ENCODE measurements at places on chromosomes 7 and 10.

DNA sequence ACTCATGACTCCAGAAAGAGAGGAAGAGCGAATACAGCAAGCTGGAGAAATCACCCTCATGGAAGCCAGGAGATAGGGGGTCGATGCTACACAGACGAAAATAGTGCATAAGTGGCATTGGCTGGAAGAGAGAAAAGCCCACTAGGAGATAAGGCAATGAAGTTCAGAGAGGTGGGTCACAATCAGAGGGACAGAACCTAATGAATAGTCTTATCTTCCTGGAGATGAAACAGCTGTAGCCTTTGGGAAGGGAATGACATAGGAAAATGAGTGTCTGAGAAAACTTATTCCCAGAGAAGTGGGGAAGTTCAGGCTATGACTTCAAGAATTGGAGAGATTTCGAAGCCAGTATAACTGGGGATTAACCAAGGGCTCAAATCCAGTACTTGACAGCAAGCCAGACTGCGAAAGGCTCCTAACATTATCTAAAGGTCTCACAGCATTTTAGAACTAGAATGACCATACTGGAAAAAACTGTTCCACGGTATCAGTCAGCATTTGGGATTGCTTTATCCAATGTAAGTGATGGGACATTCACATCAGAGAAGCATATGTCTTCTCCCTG, 211.1 kb downstream of the ZNF365 start:
- no peak for DNase-seq

GRCh38 chr10:71285180-71285545, 33.9 kb upstream of the SLC29A3 start:
- DNase-seq, result peak; percentile 83

DNA sequence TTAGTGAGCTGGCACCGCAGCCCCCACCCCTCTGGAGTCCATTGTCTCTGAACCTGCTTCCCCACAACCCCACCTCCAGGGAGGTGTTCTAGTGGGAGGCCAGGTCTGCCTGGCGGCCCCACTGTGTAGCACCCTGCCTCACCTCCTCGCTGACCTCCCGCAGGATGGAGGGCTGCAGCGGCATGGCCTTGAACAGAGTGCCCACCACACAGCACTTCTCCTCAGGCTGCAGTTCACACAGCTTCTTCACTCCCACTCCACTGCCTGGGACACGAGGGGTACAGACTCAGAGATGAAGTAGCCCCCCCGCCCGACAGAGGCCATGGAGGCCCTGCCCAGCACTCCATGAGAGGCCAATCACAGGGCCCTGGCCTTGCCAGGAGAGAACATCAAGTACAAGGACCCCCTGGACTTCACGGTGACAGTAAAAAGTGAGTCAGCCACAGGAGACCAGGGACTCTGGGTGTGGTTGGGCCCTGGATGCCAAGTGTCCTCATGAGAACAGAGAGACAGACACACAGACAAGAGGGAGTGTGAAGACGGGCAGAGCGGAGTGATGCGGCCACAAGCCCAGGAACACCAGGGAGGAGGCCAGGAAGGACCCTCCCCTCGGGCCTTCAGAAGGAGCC, 5.4 kb downstream of the POLD2 start:
- no peak for DNase-seq

DNA sequence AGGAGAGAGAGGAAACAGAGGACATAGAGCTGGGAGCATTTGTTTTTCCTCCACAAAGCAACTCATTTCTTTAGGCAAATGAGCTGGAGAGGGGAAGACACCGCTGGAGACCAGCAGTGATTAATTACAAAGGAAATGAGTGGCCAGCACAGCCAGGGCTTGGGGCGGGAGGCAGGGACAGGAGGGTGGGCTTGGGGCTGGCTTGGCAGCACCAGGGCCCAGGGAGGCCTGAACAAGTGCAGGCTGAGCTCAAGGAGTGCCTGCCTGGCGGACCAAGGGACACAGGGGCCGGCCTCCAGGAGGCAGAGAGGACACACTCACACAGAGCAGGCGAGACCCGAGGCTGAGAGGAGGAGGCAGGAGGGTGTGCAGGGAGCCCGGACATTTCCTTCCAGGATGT, 149.0 kb upstream of the UNC5B start:
- no peak for DNase-seq

GRCh38 chr7:47962262-47962661, 14.0 kb upstream of the PKD1L1 start:
- DNase-seq, result no peak

- DNase-seq, result no peak
Observed at GRCh38 chr7:133796782-133797745, 330.1 kb upstream of the LRGUK start.

DNA sequence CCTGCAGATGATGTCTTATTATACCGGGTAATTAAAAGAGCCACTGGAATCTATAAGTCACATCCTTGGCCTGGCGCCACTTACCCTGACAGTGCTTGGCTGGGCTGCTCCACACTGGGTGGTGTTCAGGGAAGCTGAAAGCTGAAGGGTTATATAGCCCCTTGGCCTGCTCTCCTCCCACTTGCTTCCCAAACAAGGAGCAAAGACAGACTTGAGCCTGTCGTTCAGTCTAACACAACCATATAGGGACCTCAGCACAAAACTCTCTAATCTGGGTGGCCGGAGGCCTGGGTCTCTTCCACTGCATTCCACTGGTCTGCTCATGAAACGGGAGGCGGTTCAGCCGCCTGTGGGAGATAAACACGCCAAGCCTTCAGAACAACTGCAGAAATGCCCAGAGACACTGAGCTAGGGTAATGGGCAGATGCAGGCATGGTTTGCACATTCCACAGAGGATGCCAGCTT, at the start of gene ACTA2:
Gene ACTA2 (minus strand): TSS at position 127 of the 465 bp plus-strand sequence. CDS start 3,843 bp downstream, outside the sequence.
- no peak for DNase-seq

DNA sequence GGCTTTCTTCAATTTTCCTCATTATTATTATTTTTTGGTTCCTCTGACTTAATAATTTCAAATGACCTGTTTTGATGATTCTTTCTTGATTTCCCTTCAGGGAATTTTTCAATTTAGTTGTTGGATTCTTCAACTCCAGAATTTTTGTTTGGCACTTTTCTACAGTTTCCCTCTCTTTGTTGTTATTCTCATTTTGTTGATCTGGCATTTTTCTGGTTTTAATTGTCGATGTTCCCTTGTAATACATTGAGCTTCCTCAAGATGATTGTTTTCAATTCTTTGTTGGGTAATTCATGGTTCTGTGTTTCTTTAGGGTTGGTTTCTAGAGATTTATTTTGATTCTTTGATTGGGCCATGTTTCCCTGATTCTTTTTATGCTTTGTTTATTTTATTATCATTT, 67.8 kb upstream of the DNAJC1 start:
- no peak for DNase-seq

DNA sequence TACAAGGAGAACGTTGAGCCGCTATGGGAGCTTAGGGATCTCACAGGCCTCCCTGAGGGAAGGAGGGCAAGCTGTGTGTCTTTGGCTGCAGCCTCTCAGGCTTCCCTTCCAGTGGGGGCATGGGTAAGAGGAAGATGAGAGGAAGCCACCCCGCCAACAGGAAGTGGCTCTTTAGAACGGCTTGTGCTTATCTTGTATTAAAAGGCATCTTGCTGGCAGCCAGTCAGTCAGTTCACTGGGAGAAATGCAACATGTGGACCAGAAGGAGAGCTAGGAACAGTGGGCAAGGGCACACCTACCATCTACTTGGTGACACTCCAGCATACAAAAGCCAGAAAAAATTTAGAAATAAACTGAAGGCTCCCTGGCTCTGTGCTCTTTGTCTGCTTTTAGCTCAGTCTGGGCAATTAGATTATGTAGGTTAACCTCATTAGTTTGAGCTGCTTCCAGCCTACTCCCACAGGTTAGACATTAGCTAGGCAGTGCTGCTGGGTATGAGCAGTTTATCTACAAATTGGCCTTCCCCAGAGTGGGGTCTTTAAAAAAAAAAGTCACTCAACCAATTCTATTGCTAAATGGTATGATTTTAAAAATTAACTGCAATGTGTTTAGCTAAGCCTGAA, 595.9 kb downstream of the KCNMA1 start:
- DNase-seq, result no peak

DNA sequence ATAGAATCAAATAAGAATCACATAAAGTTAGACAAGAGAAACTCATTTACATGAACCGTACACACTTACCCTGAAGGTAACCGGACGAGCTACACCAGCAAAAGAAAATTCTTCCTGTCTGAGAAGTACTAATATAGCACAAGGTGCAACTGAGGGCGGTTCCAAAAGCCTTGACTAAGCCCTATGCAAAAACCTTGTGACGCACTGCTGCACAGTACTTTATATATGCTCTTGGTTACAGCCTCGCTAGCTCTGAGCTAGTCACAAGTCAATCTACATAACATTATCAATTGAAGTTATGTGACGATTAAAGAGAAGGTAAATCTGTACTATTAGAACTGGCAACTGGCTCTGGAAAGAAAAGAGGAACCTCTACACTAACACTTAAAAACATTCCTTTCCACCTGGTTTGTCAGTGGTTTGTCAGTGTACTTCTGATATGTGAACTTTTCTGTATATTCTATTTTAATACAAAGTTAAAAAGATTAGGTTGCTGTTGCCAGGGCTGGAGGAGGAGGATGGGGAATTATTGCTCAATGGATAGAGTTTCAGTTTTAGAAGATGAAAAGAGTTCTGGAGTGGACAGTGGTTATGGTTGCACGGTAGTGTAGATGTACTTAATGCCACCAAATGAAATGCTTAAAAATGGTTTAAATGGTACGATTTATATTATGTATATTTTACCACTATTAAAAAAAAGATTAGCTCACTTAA, 21.6 kb downstream of the NT5C3A start:
- DNase-seq, result no peak

DNA sequence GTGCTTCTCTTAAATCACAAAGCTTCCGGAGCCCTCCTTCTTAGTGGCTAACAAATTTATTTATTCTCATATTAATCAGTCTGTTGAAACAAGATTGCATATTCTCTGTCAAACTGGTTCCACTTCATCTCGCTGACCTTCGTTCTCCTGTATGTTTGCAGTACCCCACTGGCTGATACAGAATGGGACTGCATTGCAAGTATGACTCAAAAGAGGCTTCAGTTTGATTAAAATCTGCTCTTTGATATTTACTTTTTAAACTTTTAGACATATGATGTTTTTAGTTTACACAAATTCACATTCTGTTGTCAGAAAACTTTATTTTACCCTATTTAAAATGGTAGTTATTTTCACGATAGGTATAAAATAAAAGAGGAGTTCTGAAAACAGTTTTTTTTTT, 14.3 kb upstream of the ARHGAP12 start:
- no peak for DNase-seq

DNA sequence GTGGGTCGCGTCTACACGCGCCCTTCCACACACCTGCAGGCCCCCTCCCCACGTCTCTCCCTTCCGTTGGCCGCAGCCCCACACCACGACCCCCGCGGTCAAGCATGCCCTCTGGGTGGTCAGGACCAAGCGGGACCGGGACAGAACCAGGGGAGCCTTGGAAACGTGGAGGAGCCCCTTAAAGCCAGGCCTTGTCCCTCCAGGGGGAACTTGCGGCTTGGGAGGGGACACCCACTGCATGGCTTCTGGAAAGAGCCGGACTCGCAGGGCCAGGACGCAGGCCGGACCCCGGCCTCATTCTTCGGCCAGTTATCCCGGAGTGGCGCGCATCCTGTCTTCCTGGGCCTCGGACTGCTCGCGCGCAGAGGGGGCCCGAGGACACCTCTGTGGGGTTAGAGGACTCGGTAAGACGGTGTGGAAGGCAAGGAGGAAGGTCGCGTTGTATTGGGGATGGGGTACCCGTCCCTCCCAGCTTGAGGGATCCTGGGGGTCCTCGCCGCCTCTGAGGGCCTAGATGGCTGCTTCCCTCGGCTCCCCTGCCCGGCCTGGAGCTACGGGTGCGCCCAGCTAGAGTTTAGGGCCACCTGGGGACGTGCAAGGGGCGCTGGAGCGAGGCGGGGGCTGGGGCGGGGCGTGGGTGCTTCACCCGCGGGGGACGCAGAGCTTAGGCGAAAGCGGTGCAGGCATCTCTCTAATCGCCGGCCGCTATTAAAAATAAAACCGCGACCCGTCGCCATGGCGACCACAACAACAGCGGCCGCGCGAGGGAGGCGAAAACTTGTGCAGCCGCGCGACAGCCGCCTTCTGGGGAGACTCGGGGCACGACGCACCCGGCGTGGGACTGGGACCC, 1.8 kb upstream of the PDGFA start:
- peak; percentile 28 for DNase-seq

DNA sequence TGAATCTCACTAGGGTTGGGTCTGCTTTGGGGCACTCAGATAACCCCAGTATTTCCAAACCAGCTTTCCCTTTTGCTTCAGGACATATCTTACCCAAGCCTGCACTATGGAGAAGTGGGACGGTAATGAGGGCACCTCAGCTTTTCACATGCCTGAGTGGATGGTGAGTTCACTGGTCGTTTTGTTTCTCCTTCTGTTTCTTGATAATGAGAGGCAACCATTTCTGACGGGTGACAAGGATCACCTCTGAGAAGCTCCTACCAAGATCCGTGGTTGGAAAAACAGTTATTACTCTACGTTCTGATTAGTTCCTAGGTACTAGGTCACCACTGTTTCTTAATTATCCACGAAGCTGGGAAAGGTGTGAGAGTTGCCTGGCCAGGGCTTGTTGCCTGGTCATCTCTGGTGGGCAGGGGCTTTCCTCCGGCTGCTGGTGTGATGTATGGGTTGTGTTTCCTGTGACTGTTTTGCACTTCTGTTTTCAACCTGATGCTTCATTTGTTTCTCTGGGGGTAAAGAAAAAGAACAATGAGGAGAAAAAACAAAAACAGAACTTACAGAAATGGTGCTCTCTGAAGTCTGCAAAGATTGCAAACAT, 65.7 kb upstream of the STRIP2 start:
- DNase-seq, result no peak

- no peak for DNase-seq
Observed at GRCh38 chr10:20202337-20202736, 386.1 kb downstream of the PLXDC2 start.

DNA sequence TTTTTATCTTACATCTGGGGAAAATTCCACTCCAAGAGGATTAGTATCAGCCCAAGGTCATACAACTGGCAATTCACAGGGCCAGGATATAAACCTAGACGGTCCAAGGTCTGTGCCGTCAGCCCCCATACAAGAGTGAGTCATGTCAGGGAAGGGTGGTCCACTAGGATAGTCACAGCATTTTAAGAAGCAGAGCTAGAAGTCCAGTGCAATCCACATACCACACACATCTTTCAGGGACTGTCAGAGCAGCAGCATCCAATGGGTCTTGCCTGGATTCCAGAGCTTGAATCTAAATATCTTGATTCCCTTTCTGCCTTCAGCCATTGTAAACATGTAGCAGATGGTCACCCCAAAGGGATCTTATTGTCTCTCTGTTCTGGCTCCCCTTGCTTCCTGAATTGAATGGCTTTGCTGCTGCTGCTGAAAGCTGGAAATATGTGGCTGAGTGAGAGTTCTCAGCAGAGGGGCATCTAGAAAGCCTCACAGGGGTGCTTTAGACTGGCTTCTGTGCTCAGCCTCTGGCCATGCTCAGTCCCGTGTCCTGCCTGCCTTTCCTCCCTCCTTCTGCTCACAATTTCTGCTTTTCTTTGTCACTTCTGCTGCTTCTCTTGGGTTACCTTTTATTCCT, 9.9 kb upstream of the OR6V1 start:
- DNase-seq, result no peak
